ENCODE measurements at places on chromosomes 12 and 14. TPM values are rescaled to one million over a fixed set of nuclear protein-coding genes. Genes with fewer than 3 reads are reported as not detected.

Gene MIS18BP1
- total RNA-seq, result 24.1 TPM

Gene RASAL1
- not detected for total RNA-seq

Gene FNTB
- total RNA-seq, result 8.8 TPM

Gene RFX4
- not detected for total RNA-seq

Gene RILPL1
- 7.8 TPM for total RNA-seq

Gene C1S
- total RNA-seq, result 1,549 TPM

Gene LALBA
- total RNA-seq, result not detected

Gene FAM177A1
- 64.6 TPM for total RNA-seq

Gene NRXN3
- total RNA-seq, result 0.51 TPM

Gene CIROP
- total RNA-seq, result 1.0 TPM

Gene POTEG
- not detected for total RNA-seq

Gene OR6C2
- total RNA-seq, result not detected

Gene ANP32D
- not detected for total RNA-seq

Gene PPP1R36
- total RNA-seq, result 1.3 TPM

Gene FGD6
- 5.6 TPM for total RNA-seq

Gene KIF26A
- 2.0 TPM for total RNA-seq

Gene LIN7A
- total RNA-seq, result 9.5 TPM

- DNase-seq, result peak; percentile 35
Measured at GRCh38 chr14:96584199-96584906, 82.2 kb downstream of the PAPOLA start.

GRCh38 chr14:61887628-61888027 is 125.4 kb downstream of the SNAPC1 start:
- DNase-seq, result no peak

DNA sequence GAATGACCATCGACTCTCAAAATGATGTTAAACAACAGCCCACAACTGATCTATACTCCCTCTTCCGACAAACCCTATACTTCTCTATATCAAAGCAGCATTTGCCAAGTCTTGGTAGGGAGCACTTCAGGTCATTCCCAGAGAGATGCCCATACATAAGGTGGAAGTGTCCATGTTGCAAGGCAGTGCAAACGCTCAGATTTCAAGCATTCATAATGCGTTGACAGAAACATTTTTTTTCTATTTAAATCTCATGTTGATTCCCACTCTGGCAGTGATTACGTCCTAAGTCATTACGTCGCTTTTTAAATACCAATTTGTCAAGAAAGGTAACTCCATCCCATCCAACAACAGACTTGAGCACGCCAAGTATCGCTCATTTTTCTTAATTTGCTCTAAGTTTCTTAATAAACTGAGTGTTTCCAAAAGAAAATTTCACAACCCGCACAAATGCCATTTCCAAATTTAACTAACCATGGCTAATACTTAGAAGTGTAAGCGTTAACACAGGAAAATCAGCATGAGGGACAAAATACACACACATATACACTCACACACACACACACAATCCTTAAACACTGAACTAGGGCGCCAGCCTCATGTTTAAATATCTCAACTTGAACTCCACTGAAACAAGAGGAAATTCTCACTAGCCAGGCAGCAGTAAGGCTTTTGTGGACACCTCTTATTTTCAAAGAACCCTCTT is 1.1 kb downstream of the GXYLT1 start:
- DNase-seq, result peak; percentile 44

- no peak for DNase-seq
Measured at GRCh38 chr14:30417121-30417520, 141.8 kb upstream of the G2E3 start.

DNA sequence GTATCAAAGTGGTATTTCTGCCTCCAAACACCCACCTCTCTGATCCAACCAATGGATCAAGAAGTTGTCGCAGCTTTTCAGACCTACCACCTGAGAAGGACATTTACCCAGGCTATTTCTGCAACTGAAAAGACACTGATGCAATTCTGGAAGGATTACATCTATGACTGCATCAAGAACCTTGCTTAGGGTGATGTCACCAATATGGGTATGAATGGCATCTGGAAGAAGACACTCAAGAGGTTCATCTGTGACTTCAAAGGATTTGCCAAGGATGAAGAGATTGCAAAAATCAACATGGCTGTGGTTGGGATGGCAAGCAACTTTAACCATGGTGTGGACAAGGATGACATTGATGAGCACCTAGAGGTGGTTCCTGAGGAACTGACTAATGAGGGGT is 154.2 kb downstream of the PCNX1 start:
- peak; percentile 21 for DNase-seq

GRCh38 chr12:44759289-44759688 is 116.8 kb downstream of the NELL2 start:
- DNase-seq, result no peak

DNA sequence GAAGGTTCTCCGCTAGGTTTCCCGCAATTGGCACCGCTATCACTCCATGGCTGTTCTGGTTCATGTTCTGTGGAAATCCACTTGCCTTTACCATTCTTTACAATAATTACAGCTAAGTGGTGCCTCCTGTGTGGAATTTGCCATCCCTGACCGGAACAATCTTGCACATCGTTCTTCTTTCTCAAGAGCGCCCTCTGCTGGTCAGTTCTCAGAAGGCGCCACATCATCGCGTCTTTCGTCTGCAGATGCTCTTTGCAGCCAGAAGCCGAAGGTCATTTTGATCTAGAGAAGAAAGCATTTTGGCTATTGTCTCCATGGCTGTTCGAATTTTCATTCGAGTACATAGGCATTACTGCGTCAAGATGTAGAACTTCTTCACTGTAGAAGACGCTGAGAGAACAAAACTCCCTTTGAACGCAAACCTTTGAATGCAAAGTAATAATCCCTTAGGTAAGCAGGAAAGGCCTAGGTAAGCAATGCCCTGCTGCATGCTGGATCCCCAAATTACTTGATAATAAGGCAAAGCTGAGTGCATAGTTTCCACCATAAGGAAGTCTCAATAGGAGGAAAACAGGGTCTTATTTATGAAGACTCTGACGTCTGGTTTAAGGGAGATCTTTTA is 10.1 kb upstream of the RTRAF start:
- DNase-seq, result peak; percentile 85

- DNase-seq, result peak; percentile 52
Measured at GRCh38 chr12:58907391-58907790, 12.9 kb downstream of the LRIG3 start.

DNA sequence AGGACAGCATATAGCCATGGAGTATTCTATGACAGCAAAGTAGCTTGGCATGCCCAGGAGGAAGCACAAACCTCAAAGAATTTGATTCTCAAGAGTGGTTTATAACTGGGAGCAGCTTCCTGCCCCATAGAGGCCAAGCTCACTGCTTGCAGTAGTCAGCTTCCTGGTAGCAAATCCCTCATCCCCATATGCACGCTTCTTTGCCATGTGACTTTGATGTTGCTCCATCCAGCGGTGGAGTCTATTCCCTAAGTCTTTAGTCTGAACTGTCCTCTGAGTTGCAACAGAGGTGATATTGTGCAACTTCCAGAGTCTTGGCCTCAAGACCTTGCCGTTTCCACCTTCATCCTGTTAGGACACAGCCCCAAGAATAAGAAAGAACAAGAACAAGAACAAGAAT is 996.8 kb upstream of the TMEM132C start:
- DNase-seq, result peak; percentile 14

- DNase-seq, result no peak
Measured at GRCh38 chr14:98186140-98186539, 1085.9 kb downstream of the BCL11B start.

GRCh38 chr12:1738446-1738845 is 47.6 kb downstream of the ADIPOR2 start:
- no peak for DNase-seq

GRCh38 chr12:110922652-110923051 is 2.3 kb upstream of the MYL2 start:
- no peak for DNase-seq

DNA sequence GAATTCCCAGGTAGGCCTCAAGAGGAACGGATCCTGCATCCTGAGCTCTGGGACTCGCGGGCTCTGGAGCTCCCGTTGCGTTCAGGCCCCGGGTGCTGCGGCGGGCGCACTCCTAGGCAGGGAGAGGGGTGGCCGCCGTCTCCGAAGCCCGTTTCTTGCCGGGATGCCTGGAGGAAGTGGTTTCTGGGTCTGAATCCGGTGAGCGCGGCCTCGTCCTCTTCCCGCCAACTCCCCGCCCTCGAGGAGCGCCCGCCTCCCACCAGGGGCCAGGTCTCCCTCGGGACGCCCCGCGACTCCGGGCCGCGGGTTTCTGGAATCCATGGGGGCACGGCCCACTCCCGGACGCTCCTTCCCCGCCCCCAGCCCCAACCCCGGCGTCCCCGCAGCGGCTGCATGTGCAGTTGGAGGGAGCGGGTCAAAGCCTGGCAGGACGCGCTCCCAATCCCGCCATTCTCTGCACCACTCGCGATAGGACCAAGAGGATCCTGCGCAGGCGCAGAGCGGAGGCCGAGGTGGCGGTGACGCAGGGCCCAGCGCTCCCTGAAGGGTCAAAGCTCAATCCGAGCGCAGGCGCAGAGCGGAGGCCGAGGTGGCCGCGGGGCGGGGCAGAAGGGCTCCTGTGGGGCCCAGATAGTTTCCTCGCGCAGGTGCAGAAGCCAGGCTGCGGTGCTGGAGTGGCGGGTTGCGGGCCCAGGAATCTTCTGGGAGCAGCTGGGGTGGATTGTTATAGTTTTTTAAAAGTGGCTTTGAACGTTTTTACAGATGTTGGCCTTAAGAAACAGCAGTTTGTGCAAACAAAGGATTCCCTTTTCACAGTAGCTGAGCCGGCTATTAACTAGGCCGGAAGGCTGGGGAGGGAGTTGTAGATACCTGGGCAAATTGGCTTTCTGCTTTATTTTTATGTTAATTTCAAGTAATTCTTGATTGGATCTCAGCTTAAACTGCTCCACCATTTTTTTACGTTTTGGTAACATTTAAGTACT is 796.4 kb downstream of the AACS start:
- DNase-seq, result no peak

GRCh38 chr12:42213954-42214426 is 24.1 kb downstream of the YAF2 start:
- DNase-seq, result peak; percentile 75

- no peak for DNase-seq
Measured at GRCh38 chr14:99155173-99156089, 116.6 kb downstream of the BCL11B start.

GRCh38 chr14:68042586-68043210 is 223.1 kb downstream of the RAD51B start:
- DNase-seq, result peak; percentile 19

- DNase-seq, result no peak
Measured at GRCh38 chr14:37593511-37594237, 1.4 kb downstream of the FOXA1 start.

- DNase-seq, result peak; percentile 99
Measured at GRCh38 chr12:93813972-93814821, 137.0 kb downstream of the CRADD start.

DNA sequence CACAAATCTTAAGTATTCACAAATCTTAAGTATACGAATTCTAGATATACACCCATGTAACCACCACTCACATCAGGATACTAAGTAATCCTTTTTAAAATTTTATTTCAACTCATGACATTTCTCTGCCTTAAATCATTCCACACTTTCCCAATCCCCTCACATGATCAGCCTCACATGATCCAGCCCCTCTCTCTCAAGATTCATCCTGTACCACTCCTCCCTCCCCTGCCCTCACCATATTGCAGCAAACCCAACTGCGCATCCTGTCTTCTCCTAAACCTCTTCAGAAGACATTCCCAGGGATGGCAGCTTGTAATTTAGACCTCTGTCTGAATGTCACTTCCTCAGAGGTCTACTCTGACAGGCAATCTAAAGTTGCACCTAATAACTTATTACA is 1.7 kb upstream of the EIF4B start:
- peak; percentile 12 for DNase-seq

- no peak for DNase-seq
Measured at GRCh38 chr12:47025798-47026197, 53.6 kb upstream of the PCED1B start.

GRCh38 chr14:101255765-101256125 is 305.6 kb upstream of the DIO3 start:
- no peak for DNase-seq

- peak; percentile 14 for DNase-seq
Measured at GRCh38 chr12:66405395-66405794, 103.1 kb downstream of the HELB start.

GRCh38 chr14:49019467-49020115 is 566.6 kb downstream of the RPS29 start:
- DNase-seq, result no peak

DNA sequence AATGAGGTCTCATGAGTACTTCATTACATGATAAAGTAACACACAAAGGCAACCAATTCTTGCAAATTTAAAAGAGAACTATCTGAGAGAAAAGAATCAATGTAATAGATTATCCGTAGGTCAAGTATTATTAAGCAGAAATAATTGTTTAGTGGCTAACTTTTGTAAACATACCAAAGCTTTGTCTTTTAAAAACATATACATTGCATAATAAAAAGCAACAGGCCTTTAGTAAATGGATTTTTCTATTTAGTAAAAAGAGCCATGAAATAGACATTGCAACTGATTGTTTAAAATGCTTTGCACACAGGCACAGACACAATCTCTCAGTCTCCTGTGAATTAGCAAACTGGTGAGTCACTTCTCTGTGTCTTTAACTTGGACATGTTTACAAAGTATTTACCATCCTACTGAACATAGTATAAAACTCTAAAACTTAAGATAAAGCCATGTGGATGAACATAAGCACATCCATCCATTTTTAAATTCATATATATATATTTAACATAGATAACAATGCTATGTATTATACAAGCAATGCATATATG is 518.7 kb upstream of the MGAT4C start:
- peak; percentile 62 for DNase-seq

- DNase-seq, result peak; percentile 64
Measured at GRCh38 chr14:68607081-68607866, 185.6 kb downstream of the ZFP36L1 start.

GRCh38 chr12:31597066-31597465 is 6.1 kb upstream of the DENND5B start:
- DNase-seq, result no peak

GRCh38 chr14:63760014-63760413 is 32.1 kb upstream of the SGPP1 start:
- no peak for DNase-seq

DNA sequence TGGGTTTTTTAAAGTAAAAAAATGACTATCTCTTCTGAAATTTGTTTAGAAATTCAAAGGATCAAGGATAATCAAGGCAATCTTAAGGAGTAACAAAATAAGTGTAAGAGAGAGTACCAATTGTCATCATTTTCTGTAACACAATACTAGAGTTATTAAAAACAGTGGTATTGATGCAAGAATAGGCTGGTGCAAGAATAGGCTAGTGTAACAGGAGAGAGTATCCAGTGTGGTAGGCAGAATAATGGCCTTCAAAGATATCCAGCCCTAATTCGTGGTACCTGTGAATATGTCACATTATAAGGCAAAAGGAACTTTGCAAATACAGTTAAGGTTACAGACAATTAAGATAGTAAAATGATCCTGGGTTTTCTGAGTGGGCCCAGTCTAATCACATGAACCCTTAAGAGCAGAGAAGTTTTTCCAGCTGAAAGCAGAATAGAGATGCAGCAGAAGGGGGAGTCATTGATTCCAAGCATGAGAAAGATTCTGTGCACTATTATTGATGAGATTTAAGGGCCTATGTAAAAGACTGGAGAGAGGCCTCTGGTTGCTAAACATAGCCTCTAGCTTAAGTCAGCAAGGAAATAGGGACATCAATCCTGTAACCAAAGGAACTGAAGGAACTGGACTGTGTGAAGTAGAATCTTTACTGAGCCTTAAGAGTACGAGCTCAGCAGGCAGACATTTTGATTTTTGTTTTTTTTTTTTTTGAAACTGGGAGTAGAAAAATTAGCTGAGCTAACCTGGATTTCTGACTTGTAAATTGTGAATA is 134.1 kb downstream of the GPHN start:
- DNase-seq, result no peak

GRCh38 chr12:9625019-9625418 is 17.3 kb upstream of the KLRB1 start:
- no peak for DNase-seq
